ENCODE measurements at places on chromosomes 5 and 9.

GRCh38 chr5:95995962-95996489 lies 34.4 kb upstream of the ELL2 start:
- no peak for DNase-seq

DNA sequence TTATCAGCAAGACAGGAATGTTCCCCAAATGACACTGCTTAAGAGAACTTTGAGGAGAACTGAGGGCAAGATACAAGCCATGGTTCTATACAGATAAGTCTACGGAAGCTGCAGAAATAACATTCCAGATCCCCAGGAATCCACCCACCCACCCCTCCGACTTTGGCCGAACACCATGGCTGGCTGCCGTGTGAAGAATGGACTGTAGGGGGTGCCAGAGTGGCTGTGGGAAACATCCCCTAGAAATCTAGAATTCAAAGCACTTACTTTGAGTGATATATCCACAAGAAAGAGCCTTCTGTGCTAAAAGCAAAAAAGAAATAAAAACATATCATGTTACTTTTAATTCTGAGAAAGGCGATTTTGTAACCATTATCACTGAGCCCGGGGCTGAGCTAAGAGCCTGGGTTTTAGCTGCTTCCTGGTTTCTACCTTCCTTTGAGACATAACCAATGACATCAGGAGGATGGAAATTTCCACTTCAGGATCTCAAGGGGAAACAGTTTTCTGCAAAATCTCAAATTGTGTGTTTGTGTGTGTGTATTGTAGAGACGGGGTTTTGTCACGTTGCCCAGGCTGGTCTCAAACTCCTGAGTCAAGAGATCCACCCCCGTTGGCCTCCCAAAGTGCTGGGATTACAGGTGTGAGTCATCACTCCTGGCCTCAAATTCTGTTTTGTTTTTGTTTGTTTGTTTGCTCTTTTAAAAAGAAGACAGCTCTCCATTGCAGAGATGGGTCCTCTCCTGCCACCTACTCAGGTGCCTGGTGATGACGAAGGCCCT lies 36.4 kb downstream of the GGTA1 start:
- no peak for DNase-seq

- no peak for DNase-seq
Observed at GRCh38 chr9:128899566-128900322, 17.8 kb downstream of the LRRC8A start.

DNA sequence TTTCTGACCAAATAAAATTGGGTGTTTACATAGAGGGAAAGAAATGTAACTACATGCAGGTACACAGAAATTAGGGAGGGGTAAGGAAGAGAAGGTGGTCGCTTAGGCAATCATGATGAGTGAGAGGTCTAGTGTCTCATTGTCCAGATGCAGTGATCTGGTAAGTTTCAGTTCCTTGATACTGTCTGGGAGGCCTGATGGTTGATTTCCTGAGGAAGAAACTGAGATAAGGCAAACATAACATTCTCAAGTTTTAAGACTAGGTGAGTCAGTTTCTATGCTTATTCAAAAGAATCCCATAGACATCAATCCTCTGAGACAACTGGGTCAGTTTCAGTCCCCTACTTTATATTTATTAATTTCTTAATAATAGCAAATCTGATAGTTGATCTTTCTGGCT lies 843.3 kb upstream of the CDH10 start:
- no peak for DNase-seq

DNA sequence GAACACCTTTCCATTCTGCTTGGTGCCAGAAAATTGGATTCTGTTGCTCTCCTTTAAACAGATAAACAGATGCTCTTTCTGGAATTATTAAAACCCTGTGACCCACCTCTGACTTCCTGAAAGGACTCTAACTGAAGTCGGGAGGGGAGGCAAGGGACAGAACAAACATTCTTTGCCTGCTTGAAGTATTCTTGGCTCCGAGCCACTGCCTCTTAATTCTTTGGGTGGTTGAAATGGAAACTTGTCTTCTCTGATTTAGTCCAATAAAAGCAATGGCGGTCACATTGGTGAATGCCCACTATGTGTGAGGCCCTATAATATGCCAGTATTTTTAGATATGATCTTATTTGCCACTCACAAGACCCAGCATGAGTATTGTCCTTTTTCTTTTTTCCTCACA lies 236.8 kb downstream of the SLIT3 start:
- DNase-seq: no peak

DNA sequence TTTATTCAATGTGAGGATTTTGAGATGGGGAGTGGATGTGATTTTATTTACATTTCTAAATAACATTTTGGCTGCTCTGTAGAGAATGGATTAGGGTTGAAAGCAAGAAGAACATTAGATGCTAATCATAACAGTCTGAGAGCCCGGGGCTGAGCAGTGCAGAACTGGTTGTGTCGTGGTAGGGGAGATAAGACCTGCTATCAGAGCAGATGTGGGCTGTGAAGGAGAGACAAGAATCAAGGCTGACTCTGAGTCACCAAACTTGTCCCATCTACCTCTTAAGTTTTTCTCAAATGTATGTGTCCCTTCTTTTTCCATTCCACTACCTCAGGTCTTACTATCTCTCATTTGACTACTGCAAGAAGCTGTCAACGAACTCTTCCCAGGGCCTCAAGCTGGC lies 35.4 kb upstream of the SLC28A3 start:
- DNase-seq: no peak

- DNase-seq: no peak
Observed at GRCh38 chr9:36169708-36170107, 520 bp downstream of the CCIN start.

DNA sequence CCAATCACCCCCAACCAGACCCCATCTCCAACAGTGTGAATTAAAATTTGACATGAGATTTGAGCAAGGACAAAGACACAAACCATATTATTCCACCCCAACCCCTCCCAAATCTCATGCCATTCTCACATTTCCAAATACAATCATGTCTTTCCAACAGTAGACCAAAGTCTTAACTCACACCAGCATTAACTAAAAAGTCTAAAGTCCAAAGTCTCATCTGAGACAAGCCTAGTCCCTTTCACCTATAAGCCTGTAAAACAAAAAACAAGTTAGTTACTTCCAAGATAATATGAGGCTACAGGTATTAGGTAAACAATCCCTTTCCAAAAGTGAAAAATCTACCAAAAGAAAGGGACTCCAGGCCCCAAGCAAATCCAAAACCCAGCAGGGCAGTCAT lies 140.6 kb upstream of the NR4A3 start:
- DNase-seq: no peak

- no peak for DNase-seq
Observed at GRCh38 chr9:96420468-96421219, 2.5 kb upstream of the ZNF367 start.

GRCh38 chr5:119814655-119815054 lies 185.3 kb downstream of the FAM170A start:
- no peak for DNase-seq

DNA sequence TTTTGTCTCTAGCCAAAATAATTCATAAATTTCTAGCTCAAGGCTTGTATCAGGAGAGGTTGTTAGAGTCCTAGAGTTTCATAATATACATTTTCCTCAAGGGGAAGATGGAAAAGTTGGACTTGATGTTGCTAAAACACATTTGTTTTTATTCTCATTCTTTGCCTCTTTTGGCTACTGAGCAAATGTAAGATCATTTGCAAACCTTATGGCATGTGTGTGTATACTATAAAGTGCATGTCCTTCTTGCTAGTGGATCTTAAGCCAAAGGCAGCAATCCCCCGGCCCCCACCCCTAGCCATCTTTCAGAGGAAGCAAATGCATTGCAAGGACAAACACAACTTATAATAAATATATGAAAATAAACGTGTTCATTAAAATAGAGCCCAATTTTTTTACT lies 43.0 kb downstream of the ADAMTSL1 start:
- DNase-seq: no peak

All from stimulated activated CD4-positive, alpha-beta T cell treated with anti-CD3 and anti-CD28 coated beads, Interleukin-1b, Interleukin-23, amount 100 ng/mL, for 1 hour (primary cell).